ENCODE measurements at places on chromosomes 3 and 15.

DNA sequence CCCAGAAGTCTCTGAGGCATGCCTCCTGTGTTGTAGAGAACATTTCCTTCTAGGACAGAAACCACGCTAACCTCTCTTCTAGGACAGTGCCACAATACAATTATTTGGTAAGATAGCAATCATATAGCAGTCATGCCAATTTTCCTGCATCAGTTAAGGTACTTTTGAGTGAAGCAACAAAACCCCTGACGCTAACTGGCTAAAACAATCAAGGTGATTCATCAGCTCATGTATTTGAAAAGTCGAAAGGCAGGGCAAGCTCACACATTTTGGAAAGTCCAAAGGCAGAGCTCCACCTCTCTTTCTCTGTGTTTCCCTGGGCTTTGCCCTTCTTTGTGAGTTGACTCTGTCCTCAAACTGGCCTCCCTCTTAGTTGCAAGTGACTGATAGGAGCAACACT is 10.1 kb downstream of the TERC start:
- no peak for DNase-seq

DNA sequence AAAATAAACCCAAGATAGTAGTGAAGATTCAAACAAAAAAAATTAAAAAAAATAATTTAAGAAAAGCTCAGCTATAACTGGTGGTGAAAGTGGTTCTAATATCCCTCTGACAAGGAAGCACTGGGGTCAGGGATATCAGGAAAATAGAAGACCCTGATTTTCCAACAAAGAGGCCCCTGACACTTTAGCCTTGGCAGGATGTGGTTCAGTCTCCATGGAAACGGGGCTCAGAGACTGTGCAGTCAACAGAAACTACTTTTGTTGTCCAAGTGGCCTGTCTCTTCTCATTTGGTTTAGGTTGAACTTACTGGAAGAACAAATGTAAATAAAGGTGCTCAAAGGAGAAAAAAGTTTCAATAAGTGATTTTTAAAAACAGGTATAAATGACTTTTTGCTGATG is 27.2 kb downstream of the INTS14 start:
- DNase-seq: no peak

DNA sequence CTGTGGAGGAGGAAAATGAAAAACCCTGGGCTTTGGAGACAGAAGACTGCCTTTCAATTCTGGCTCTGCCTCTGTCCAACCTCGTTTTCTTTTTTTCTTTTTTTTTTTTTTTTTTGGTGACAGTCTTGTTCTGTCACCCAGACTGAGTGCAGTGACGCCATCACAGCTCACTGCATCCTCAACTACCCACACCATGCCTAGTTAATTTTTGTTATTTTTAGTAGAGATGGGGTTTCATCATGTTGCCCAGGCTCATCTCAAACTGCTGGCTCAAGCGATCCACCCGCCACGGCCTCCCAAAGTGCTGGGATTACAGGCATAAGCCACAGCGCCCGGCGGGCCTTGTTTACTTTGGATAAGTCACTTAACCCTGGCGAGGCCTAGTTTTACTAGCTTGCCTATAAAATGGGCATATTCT is 66.3 kb upstream of the SLC25A26 start:
- DNase-seq: no peak

DNA sequence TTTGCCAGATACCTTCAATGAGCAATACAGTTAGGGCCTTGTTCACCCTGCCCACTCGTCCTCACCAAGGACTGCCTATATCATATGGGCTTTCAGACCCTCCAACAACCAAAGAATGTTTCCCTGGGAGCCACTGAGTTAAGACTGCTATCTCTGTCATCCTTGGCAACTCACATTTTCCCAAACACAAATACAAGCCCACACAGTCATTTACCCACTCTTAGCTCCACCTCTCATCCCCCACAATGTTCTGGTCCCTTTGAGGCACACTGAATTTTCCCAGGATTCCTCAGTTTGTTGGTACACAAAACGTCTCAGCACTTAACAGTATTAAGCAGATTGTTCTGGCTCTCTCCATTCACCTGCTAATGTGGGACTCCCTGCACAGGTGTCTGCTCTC is 204.6 kb downstream of the TLE3 start:
- DNase-seq: no peak

DNA sequence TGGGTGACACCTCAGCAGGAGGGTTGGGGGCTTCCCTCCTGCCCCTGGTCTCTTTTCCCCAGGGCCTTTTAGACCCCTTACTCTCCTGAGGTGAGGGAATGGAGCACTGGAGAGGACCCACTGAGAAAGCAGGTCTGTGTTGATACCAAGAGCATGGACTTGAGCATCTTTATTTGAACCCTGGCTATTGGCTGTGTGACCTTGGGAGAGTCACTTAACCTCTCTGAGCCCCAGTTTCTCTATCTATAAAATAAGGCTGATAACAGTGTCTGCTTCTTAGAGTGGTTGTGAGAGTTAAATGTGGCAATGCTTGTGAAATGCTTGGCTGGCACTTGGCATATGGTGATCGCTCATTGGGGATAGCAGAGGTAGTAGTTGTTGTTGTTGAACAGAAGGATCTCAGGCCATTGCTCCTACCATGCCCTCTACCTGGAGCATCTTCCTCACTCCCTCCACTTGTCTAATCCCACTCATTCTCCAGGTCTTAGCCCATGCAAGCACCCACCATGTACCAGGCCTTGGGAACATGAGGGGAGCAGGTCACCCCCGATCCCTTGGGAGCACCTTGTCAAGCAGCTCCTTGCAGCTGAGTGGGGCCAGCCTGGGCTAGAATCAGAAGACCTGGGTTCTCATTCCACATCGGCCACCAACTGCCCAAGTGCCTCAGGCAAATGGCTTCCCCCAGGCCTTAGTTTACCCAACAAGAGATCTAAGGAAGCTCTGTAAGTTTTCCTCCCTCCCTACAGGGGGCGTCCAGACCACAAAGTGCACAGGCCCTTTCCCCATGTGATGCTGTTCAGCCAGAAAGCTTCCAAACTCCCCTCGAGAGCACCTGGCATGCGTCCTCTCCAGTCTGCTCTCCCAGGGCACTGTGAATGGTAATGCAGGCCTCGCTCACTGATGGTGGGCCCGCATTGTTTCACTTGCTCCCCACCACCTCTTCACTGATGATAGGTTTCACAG is 96.7 kb downstream of the LSM3 start:
- no peak for DNase-seq

- no peak for DNase-seq
These were observed 163.1 kb downstream of the ZNF385D start for GRCh38 chr3:21587894-21588293.

GRCh38 chr3:189394599-189395121 is 222.9 kb downstream of the TPRG1 start:
- DNase-seq: no peak

GRCh38 chr15:47244361-47244760 is 472.9 kb upstream of the SEMA6D start:
- no peak for DNase-seq

GRCh38 chr3:5226783-5227182 is 39.3 kb downstream of the EDEM1 start:
- DNase-seq: no peak

DNA sequence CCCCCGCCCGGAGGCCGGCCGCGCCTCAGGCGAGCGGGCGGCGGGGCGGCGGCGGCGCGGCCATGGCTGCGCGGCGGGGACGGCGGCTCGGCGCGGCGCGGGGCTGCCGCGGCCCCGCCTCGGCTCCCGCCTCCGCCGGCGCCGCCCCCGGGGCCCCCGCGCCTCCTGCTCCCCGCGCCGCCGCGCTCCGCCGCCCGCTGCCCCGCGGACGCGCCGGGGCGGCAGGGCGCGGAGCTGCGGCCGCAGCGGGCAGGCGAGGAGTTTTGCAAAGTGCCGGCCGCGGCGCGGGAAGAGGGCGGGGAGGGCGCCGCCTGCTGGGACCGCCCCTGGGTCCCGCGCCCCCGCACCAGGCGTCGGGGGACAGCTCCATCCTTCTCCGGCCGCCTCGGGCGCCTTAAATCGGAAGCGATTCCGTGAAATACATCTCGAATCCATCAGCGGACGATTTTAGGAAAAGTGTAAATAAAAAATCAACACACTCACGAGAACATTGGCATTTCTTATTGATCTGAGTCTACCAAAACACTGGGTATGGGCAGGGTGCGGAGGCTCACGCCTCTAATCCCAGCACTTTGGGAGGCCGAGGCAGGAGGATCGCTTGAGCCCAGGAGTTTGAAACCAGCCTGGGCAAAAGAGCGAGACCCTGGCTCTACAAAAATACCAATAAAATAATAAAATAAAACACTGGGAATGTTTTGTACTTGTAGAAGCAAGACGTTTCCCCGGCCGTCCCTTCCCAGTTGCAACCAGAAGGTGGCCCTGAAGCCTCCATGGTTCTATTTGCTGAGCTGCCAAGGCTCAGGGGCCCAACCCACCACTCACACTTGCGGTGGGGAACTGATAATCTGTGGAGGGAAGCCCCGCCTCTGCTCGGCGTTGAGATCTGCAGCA is 136.9 kb downstream of the NUP210 start:
- DNase-seq: no peak

DNA sequence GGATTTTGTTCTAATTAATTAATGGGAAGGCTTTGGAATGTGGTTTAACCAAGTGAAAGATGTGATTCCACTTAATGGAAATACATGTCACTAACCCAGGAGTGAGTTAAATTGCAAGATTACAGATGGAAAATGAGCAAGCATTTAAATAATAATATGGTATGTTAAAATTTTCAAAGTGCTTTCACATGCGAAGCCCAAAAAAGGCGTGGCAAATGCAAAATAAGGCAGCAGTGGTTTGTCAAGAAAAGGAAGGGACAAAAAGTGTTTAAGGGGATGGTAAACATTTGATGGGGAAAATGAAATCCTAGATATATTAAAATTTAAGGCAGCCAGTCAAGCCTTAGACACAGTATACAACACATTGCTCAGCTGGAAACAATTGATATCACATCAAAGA is 2.9 kb downstream of the TICRR start:
- DNase-seq: no peak

DNA sequence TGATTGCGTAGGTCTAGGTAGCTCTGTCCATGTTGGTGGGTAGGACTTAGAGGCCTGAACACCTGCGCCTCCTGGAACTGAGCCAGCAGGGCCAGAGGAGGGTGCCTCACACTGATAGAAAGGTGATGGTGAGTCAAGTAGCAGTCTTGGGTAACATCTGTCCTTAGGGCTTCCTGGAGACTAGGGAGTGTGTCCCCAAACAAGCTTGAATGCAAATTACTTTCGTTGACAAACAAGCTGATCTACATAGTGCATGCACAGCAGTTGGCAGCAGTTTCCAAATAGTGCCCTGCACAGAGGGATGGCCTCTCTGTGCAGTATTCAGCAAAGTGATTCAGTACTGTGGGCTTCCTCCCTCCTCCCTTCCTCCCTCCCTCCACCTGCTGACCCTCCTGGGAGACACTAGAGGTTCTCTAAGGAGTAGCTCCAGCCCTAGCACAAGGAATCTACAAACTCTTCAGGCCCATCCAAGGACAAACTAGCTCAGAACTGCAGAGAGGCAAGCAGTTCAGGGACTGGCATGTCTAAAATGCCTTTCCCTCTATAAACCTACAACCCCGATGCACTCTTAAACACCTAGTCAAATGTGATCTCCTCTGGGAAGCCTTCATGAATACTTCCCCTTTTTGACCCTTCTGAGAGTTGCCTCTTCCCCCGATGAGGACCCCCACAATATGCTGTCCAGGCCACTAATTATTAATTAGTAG is 61.0 kb downstream of the TLE3 start:
- no peak for DNase-seq

GRCh38 chr15:76203346-76204108 is 107.7 kb downstream of the ETFA start:
- no peak for DNase-seq

GRCh38 chr3:68620211-68620610 is 312.1 kb downstream of the TAFA4 start:
- no peak for DNase-seq

GRCh38 chr15:40439960-40440742 is 602 bp upstream of the BAHD1 start:
- DNase-seq: no peak

DNA sequence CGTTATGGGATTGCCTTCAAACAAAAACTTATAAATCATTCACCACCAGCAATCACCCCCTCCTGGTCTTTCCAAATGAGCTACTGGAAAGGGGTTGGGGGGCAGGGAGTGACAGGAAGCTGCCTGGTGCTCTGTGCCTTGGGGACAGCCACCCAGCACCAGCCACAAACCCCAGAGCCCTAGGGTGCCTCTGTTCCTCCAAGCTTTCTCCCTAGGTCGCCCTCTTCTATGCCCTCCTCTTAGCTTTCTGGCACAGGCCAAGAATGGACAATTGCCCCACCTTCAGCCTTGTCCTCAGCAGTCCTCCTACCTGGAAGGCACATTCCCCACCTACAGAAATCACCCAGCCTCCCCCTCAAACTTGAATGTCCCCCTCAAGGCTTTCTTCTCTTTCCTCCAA is 3.3 kb downstream of the OXTR start:
- DNase-seq: no peak

GRCh38 chr3:115436767-115437301 is 186.5 kb upstream of the GAP43 start:
- DNase-seq: peak; percentile 2

DNA sequence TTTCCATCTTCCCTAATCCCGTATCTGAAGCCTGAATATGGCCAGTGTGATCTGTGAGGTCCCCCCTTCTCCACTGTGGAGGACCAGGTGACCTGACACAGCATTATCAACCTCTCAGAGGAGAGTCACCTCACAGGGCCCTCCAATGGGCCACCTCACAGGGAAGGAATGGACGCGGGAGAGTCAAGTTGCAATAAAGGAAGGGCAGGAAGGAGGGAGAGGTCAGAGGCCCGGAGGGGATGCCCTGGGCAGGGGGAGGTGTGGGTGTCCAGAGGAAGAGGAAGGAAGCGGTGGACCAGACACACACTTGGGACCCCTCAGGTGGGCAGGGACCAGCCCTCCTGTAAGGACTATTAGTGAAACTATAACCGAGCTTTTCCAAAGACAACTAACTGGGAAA is 14.6 kb upstream of the LRRC15 start:
- DNase-seq: no peak

GRCh38 chr15:36330598-36330997 is 248.8 kb upstream of the CDIN1 start:
- no peak for DNase-seq

GRCh38 chr3:151971814-151972579 is 98.6 kb downstream of the SUCNR1 start:
- DNase-seq: no peak

DNA sequence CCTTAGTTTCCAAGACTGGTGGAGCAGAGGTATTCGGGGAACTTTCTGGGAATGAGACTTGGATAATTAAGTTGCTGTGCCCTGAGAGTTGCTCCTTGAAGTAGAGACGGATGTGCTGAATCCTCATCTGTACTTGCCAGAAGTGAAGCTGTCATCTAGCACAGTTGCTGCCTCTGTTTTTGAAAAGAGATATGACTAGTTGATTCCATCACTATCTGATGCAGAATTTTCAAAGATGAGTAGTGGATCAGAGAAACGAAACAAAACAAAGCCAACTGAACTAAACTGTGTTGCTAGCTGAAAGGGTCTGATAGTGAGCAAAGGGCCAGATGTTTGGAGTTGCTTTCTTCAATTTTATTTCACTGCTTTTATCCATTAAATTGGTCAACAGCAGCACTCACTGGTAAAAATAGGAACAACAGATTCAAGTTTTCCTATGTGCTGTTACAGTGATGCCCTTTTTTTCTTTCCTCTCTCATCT is 52.7 kb downstream of the MITF start:
- no peak for DNase-seq

- DNase-seq: no peak
These were observed 286.1 kb upstream of the CTNNB1 start for GRCh38 chr3:40913192-40913591.

- DNase-seq: no peak
These were observed 6.9 kb upstream of the PLSCR5 start for GRCh38 chr3:146612015-146612414.
